Activated naive CD4-positive, alpha-beta T cell (primary cell): ENCODE measurements at places on chromosomes 1 and 21.

DNA sequence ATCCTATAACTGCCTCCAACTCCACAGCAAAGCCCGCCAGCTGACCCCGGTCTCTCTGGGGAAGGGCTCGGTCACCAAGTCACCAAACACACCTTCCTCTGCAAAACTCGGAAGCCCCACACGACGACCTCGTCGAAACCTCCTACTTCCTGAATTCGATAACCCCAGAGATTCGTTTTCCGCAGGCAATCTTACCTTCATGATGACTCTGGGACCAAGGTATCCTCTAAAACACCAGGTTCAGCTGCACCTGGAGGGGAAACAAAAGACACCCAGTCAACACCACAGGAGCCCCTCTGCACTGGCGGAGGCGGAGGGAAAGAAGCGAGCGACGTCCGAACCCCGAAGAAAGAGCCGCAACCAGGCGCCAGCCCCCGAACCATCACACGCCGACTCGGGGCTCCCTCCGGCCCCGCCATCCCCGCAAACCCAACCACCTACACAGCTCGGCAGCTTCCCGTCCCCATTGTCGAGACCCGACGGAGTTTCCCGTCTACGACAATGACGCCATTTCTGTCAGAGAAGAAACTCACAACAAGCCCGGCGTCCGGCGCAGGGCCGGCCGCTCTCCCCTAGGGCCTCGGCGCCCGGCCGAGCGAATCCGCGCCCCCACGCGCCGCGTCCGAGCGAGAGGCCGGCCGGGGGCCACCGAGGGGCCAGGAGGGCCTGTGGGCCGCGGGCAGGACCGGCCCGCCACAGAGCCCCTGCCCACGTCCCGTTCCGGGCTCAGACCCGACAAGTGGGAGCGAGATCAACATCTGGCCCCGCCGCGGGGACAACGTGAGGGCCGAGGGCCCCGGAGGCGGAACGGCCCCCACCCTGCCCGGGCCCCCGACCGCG lies 1.0 kb downstream of the ARID4B start:
- DNase-seq = peak; percentile 49

DNA sequence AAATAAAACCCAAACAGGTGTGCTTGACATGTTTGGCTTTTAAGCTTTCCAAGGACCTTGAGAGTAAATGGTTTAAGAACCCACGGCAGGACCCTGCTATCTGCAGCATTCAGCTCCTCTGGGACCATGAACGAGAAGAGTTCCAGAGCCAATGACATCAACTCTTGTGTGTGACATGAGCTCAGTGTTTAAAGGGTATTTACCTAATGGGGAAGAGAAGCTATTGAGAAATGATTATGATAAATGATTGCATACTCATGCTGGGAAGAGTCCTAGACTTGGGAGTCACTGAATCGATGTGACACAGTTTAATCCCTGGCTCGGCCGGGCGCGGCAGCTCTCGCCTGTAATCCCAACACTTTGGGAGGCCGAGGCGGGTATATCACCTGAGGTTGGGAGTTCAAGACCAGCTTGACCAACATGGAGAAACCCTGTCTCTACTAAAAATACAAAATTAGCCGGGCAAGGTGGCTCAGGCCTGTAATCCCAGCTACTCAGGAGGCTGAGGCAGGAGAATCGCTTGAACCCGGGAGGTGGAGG lies 55.4 kb downstream of the KANK4 start:
- DNase-seq = no peak

DNA sequence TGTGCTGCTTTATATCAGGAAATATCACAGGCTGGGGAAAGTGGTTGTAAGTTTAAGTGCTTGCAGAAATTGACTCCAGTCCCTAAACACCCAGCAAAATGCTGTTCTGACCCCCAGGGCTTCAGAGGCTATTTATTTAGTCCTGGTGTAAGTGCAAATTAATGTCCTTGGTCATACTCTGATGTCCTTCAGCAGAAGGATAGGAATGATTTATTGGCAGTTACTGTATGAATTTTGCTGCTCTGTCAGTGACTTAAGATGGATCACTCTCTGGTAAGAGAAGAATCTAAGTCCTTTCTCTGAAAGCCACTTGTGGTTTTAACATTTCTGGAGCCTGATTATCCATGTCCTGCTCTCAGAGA lies 21.9 kb downstream of the FAM20B start:
- DNase-seq = no peak

DNA sequence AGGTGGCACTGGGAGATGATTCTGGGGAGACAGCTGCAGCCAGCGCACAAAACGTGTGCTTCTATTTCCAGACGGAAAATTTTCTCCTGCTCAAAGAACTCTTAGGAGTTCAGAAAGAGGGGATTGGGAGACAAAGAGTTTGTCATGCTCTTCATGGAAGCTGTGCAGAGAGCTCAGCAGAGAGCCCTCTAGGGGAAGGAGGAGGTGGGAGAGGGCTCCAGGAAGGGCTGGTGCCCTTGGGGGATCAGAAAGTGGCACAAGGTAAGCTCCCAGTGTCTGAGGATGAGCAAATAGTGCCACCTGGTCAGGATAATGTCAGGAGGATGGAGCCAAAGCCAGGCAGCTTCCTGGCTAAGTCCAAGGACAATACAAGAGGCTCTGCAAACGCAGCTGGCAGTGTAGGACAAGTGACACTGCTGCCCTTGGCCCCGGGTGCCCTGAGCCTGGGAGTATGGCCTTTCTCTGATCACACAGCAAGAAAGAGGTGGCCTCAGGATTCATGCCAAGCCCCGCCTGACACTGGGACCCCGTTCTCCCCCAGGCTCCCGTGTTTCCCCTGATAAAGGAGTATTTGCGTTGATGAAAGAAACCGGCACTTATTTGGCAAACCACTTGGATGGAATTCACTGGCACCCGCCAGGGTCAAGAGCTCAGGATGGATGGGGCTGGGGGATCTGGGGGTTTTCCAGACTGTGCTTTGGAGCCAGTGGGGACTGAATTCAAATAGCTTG lies 254.0 kb downstream of the PTPRU start:
- no peak for DNase-seq

DNA sequence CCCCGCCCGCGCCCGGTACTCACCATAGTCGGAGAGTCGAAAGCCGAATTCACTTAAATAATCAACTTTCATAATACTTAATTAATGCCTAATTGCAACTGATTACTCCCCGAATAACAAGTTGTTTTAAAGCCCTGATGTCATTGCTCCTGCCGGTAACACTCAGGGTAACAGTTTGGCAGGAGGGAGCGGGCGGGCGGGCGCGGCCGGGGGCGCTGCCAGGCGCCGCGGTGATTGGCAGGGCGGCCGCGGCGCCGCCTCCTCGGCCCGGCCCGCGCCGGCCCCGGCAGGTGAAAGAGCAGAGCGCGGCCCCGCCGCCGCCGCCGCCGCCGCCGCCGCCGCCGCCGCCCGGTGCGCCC lies 102.2 kb downstream of the CASZ1 start:
- DNase-seq = peak; percentile 51

GRCh38 chr21:28227881-28228635 lies 764.6 kb downstream of the LTN1 start:
- DNase-seq = no peak

DNA sequence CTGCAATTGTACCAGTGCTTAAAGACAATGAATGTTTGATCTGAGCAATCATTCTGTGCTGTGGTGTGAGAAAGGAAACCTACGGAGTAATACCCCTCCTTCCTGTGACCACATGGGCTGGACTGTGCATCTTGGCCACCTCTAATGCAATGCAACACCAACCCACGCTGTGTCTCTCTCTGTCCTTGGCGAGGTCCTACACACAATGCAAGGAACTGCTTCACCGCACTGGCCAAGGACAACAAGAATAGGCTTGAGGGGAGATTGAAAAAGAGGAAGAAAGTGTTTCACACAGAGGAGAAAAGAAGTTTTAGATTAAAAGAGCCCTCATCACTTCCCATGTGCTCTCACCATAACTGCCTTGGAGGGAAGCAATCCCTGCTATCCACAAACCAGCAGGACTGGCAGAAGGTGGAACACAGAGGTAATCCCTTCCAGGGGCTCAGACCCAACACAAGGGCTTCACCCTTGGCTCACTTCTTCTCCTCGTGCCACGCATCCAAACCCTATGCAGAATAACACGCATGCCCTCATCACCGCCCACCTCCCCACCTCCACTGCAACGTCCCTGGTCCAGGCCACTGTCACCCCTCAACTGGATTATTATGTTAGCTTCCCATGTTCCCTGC lies 112.5 kb upstream of the ERG start:
- DNase-seq = no peak

GRCh38 chr1:213154056-213154685 lies 103.1 kb downstream of the RPS6KC1 start:
- DNase-seq = no peak

DNA sequence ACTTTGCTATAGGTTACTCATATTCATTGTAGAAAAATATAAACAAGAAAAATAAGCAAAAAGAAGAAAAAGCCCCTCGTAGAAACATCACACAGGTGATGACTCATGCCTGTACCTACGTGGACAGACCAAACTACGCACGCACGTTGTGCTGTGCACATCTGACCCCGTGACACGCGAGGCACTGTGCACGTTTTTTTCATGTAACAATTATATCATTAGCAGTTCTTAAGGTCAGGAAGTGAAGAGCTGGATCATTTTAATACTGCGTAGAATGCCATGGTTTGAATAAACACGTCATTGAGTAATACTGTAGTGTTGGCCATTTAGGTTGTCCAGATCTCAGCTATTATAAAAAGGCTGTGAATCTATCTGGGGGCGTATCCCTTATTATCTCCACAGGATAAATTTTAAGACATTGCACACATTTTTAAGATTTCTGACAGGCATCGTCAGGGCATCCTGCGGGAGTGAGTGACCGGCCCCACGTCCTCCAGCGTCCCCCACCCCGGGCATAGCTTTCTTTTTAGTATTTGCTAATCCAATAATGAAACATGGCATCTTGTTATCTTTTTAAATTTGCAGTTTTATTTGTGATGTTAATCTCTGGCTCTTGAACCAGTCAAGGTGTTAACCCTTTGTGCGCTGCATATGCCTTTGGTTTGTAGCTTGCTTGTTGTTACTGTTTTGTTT lies 23.4 kb upstream of the ADARB1 start:
- no peak for DNase-seq

DNA sequence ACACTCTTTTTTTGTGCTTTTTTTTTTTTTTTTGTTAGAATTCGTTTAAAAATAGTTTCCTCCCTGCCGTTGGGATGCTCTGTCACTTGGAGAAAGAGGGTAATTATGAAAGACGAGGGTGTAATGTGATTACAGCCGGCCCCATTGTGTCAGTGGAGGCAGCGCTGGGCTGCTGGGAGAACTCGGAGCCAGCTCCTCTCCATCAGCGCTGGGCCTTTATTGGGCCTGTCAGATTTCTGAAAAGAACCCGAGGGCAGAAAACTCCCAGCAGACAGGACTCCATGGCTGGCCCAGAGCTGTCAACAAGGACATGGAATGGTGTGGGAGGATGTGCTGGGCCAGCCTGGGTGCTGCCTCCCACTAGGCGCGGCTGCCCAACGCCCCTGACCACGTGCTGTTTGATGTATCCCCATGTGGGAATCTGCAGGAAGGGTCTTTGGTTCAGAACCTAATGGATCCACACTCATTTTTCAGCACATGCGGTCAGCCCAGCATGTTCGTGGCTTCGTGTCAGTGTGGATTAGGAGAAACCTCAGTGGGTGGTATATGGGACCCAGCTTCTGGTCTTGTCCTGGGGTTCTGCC lies 222.6 kb upstream of the KIAA0040 start:
- no peak for DNase-seq

DNA sequence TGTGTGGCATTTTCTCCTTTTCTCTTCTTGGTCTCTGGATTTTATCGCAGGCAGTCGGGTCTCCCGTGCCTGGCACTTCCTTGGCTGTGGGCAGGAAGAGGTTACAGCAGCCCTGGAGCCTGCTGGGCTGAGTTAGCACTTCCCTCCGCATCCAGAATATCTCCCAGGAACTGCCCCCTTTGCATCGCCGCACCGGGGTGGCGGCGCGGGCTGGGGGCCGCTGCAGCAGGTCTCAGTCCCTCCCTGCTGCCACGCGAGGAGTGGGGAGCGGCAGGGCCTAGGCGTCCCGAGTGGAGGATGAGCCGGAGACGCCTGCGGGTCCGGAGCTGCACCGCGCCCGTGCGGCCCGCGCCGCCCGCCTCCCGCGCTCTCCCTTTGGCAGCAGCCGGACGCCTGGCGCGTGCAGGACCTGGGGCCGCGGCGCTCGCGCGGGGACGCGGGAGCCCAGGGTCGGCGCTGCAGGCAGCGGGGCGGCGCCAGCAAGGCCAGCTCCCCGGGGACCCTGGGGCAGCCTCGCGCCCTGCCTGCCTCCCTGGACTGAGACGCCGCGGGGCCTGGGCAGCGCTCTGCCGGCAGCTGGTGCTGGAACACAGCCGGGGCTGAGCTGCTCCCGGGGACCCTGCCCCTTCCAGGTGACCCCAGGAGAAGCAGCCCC lies 192.8 kb downstream of the PRDM2 start:
- no peak for DNase-seq

DNA sequence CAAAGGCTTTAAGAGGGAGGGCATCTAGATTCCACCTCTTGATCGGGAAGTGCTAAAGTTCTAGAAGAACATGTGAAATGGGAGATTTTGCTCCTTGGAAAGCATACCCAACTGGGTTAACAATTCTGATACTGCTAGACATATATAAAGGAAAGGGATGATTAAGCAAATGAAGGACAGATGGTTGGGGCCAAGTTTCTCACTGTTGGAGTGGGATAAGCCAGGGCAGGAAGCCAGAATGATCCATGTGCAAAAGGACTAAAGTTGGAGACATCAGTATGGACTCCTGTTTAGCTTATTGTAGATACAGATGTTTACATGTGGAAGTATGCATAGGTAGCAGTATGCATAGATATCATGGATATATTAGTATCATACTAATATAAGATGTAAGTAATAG lies 16.8 kb downstream of the PLA2G5 start:
- no peak for DNase-seq

GRCh38 chr1:16162163-16162822 lies 6.4 kb upstream of the EPHA2 start:
- DNase-seq = no peak

GRCh38 chr1:238201992-238202391 lies 311.3 kb upstream of the ZP4 start:
- DNase-seq = no peak

GRCh38 chr1:10556430-10557005 lies 81.8 kb downstream of the PEX14 start:
- DNase-seq = no peak

DNA sequence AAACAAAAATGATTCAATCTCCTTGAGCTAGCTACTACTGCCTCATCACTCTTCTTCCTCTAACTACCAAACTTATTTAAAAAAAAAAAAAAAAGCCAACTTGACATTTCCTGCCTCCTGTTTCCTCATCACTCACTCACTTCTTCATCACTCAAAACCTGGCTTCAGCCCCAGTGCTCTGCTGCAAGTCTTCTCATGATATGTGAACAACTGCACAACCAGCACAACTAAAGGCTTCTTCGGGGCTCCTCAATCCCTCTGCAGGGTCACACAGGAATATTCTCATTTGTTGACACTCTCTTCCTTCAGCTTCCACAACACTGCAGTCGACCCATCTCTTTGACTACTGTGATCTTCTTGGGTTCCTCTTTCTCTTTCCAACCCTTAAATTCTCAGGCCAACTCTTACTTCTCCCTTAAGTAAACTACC lies 7.6 kb downstream of the MTF1 start:
- DNase-seq = no peak

- DNase-seq = no peak
Measured at GRCh38 chr21:41868062-41868710, 11.0 kb downstream of the PRDM15 start.
